Colonic mucosa (tissue), 4 donors: ENCODE measurements at places on chromosomes 1 and 21. TPM values are rescaled to one million over a fixed set of nuclear protein-coding genes. Genes with fewer than 3 reads are reported as not detected.
A peak's percentile ranks its signal among the peaks of the same experiment; 100 is the strongest.

GRCh38 chr1:77830946-77831345 lies 51.5 kb downstream of the MIGA1 start:
- no peak overlapping the region for H3K27ac ChIP-seq
- H3K4me3 ChIP-seq, result no peak overlapping the region
- H3K4me1 ChIP-seq, result peaks cover 9% of the 10 kb centered on the region
- H3K27me3 ChIP-seq, result no peaks in the 10 kb centered on the region

- H3K4me3 ChIP-seq, result peak overlapping the region; percentile 2
- DNase-seq, result no peak
- no peaks in the 10 kb centered on the region for H3K27me3 ChIP-seq
- H3K36me3 ChIP-seq, result no peaks in the 10 kb centered on the region
These were observed 20.5 kb downstream of the SZRD1 start for GRCh38 chr1:16387201-16388188.

DNA sequence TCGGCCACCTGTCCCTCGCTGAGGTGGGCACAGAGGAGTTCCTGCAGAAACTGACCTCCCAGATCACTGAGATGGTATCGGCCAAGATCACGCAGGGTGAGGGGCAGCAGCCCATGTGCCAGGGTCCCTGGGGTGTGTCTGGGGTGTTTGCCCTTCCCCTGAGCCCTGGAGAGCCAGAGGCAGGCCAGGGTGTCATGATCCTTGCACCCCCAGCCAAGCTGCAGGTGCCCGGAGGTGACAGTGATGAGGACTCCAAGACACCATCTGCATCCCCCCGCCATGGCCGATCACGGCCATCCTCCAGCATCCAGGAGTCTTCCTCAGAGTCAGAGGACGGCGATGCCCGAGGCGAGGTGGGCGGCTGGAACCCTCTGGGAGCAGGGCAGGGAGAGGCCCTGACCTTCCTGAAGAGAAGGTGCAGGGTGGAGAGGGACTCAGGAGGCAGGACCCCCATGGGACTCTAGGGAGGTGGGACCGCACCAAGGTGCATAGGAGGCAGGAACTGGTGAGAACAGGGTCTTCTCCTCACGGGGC lies 69.5 kb downstream of the TRIM11 start:
- DNase-seq, result no peak
- H3K27me3 ChIP-seq, result no peaks in the 10 kb centered on the region
- no peak overlapping the region for H3K4me3 ChIP-seq
- no peak overlapping the region for H3K27ac ChIP-seq
- no peaks in the 10 kb centered on the region for H3K36me3 ChIP-seq

OR6N1 gene
- total RNA-seq, result not detected

DNA sequence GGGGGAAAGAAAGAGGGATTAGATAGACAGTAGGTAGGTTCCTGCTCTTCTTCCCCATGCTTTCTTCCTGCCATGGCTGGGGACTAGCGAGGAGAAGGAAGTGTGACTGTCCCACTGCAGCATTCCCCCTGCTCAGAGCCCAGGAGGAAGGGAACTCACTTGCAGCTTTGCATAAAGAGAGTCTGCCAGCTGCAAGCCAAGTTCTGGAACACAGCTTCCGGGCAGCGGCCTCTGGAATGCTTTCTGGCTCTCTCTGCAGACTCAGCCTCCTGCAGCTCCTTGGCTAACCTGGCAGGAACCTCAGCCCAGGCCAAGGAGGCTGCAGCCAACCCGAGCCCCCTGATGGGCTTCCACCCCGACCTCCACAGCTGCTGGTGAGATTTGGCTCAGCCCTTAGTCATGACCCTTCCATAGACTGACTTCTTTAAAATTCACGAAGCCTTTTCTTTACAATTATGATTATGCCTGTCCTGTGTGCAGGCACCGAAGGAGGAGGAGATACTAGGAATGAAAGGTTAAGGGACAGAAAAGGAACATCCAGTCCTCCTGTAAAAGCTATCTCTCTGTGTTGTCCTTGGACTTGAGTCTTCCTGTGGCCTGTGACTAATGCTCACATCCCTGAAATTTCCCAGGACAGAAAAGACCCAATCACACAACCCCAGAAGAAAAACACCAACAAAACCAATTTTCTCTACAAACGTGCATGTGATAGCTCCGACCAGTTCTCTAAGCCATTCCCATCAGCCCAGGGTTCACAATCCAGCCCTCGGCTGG lies 108.2 kb upstream of the OLIG2 start:
- H3K27me3 ChIP-seq, result no peaks in the 10 kb centered on the region
- no peak overlapping the region for H3K4me3 ChIP-seq
- no peak overlapping the region for H3K27ac ChIP-seq
- no peaks in the 10 kb centered on the region for H3K36me3 ChIP-seq
- H3K4me1 ChIP-seq, result no peaks in the 10 kb centered on the region

DNA sequence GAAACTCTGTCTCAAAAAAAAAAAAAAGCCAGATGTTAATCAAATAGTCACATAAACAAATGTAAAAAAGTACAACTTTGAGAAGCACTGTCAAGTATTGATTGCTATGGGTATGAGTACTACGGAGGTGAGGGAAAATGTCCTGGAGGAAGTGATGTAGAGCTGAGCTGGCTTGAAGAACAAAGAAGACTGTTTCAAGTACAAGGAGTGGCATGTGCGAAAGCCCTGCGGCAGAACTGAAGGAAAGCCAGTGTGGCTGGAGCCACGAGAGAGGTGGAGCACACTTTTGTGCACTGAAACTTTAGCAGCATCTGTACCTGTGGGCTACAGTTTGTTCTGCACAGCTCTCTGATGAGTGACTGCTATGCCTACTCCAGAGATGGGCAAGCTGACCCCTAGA lies 5.4 kb upstream of the RPS6KA1 start:
- no peak for DNase-seq
- no peaks in the 10 kb centered on the region for H3K4me1 ChIP-seq
- H3K27me3 ChIP-seq, result no peaks in the 10 kb centered on the region

ITGB2 gene
- total RNA-seq, result 27.1 TPM

GRCh38 chr1:234675006-234675405 lies 65.0 kb upstream of the IRF2BP2 start:
- no peak for DNase-seq
- no peak overlapping the region for H3K4me3 ChIP-seq
- no peaks in the 10 kb centered on the region for H3K27me3 ChIP-seq
- H3K4me1 ChIP-seq, result no peaks in the 10 kb centered on the region
- H3K36me3 ChIP-seq, result no peaks in the 10 kb centered on the region

DNA sequence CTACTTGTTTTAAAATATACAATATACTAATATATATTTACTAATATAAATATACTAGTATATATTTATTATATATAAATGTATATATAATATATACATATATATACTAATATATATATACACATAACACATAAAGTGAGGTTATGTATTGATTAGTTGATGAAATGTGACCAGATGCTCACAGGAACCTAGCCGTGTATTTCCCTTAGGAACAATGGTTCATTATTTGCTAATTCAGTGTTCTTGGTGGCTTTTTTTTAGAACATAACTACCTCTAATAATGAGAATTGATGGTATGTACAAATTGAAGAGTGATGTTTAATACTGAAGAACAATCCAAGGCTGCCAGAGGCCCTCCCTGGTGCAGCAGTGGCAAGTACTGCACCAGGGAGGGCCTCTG lies 37.9 kb upstream of the ITPKB start:
- H3K27ac ChIP-seq, result no peak overlapping the region
- no peak for DNase-seq
- no peak overlapping the region for H3K4me3 ChIP-seq
- no peaks in the 10 kb centered on the region for H3K36me3 ChIP-seq
- peaks cover 6% of the 10 kb centered on the region for H3K4me1 ChIP-seq
- H3K27me3 ChIP-seq, result no peaks in the 10 kb centered on the region

DNA sequence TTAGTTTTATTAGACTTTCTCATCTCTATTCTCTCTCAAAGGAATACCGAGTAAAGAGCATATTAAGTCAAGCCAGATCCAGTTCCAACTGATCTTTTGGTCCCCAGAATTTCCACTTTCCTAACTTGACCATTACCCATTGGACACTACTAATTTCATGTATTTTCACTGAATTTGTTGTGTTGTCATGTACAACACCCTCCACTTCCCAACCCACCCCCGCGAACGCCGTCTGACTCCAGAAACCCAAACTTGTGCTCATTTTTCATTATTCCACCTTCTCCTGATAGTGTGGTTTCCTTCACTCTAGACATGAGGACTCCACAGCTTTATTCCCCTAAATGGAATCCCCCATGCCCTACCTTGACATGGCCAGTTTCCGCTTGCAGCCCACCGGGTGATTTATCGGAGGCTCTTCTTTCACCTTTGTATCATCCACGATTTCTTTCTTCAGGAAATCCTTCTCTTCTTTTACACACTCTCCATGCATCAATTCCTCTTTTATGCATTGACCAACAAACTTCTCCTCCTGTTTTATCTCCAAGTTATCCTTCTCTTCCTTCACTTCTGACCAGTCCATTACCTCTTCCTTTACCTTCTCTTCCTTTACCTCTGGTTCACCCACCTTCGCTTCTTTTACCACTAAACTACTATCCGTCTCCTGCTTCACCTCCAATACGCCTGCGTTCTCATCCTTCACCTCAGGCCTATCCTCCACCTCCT lies 805 bp downstream of the ZNHIT6 start:
- no peaks in the 10 kb centered on the region for H3K36me3 ChIP-seq
- no peak for DNase-seq
- peak overlapping the region; percentile 81 for H3K4me3 ChIP-seq
- no peaks in the 10 kb centered on the region for H3K27me3 ChIP-seq
- peak overlapping the region; percentile 91 for H3K27ac ChIP-seq

GRCh38 chr1:156076609-156077429 lies 5.4 kb downstream of the MEX3A start:
- no peak overlapping the region for H3K27ac ChIP-seq
- no peak for DNase-seq
- peak overlapping the region; percentile 27 for H3K4me3 ChIP-seq
- no peaks in the 10 kb centered on the region for H3K4me1 ChIP-seq
- H3K36me3 ChIP-seq, result no peaks in the 10 kb centered on the region
- H3K27me3 ChIP-seq, result no peaks in the 10 kb centered on the region

- no peak overlapping the region for H3K4me3 ChIP-seq
- H3K4me1 ChIP-seq, result peaks cover 3% of the 10 kb centered on the region
- peak overlapping the region; percentile 76 for H3K27ac ChIP-seq
- DNase-seq, result peak; percentile 94
- no peaks in the 10 kb centered on the region for H3K36me3 ChIP-seq
These were observed 2.5 kb downstream of the CGN start for GRCh38 chr1:151513626-151514121.

GRCh38 chr1:54305906-54306514 lies 100.2 kb downstream of the SSBP3 start:
- H3K36me3 ChIP-seq, result no peaks in the 10 kb centered on the region
- no peak overlapping the region for H3K4me3 ChIP-seq
- H3K4me1 ChIP-seq, result no peaks in the 10 kb centered on the region
- H3K27me3 ChIP-seq, result no peaks in the 10 kb centered on the region
- H3K27ac ChIP-seq, result no peak overlapping the region

GRCh38 chr1:182249201-182249676 lies 142.4 kb downstream of the GLUL start:
- H3K27ac ChIP-seq, result peak overlapping the region; percentile 73
- no peaks in the 10 kb centered on the region for H3K27me3 ChIP-seq
- H3K36me3 ChIP-seq, result no peaks in the 10 kb centered on the region
- H3K4me1 ChIP-seq, result no peaks in the 10 kb centered on the region
- H3K4me3 ChIP-seq, result no peak overlapping the region
- DNase-seq, result peak; percentile 92

GRCh38 chr1:115469703-115470476 lies 131.8 kb upstream of the NGF start:
- no peaks in the 10 kb centered on the region for H3K36me3 ChIP-seq
- H3K27me3 ChIP-seq, result no peaks in the 10 kb centered on the region
- H3K4me1 ChIP-seq, result no peaks in the 10 kb centered on the region
- DNase-seq, result peak; percentile 67
- no peak overlapping the region for H3K4me3 ChIP-seq

DNA sequence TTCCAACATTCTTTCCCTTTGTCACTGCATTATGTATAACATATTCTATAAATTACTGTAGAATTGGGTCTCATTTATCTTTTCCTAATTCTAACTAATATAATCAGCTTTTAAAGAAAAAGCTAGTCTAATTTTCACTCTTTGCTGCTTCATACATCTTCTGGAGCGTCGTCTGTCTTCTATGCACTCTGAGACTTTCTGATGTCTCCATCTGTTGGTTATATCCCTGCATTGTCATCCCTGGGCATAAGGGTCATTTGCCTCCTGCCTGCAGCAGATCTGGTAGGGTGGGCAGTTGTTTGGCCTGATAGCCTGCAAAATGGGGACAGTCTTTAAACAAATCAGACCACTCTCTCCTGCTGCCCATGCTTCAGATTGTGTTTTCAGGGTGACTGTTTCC lies 40.8 kb upstream of the DYNLT5 start:
- H3K36me3 ChIP-seq, result no peaks in the 10 kb centered on the region
- H3K4me1 ChIP-seq, result no peaks in the 10 kb centered on the region
- H3K27me3 ChIP-seq, result no peaks in the 10 kb centered on the region
- no peak for DNase-seq
- no peak overlapping the region for H3K27ac ChIP-seq

DNA sequence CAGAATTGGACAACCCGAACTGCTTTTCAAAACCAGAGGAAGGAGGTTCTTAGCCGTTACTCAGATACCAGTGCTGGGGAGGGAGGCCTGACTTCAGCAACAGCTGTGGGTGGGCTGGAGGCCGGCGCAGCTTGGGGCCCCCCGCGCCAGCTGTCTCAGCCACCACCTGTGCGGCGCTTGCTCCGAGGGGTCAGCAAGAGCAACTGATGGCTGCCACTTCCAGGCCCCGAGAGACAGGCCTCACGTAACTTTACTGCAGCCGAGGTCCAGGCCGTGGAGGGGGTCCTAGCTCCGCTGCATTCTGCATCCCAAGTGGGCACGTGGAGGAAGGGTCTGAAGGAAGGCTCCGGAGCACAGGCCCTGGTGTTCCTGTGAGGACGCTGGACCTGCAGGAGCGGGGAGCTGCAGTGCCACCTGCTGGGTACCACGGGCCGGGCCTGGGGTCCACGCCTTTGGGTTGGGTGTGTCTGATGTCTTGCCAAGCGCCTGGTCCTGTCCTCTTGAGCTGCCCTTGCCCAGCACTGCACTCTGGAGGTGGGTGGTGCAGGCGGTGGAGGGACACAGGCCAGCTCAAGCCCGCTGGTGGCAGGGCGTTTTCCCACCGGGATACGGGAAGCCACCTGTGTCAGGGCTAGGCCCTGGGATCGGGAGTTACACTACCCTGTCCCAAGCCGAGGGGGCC lies 9.8 kb downstream of the THAP3 start:
- peak; percentile 62 for DNase-seq
- H3K27me3 ChIP-seq, result no peaks in the 10 kb centered on the region
- H3K36me3 ChIP-seq, result no peaks in the 10 kb centered on the region
- no peaks in the 10 kb centered on the region for H3K4me1 ChIP-seq
- H3K4me3 ChIP-seq, result no peak overlapping the region
- H3K27ac ChIP-seq, result no peak overlapping the region

UQCRHL gene
- 3.2 TPM for total RNA-seq

DNA sequence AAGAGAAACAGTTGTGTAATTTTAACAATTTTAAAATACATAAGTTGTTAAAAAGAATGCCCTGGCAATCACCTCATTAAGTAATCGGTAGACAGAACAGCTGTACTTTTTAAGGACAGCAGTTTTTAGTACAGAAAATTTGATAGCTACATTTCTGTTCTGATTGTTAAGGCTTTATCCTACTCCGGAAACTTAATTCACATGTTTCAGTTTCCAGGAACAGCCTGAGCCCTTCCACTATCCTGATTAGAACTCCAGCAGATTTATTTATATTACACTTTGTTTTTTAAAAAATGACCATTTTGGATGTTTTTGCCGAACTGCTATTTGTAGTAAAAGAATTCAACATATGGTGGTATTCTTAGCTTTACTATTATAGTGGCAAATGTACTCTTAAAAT lies 8.7 kb downstream of the PRRC2C start:
- no peaks in the 10 kb centered on the region for H3K27me3 ChIP-seq
- DNase-seq, result no peak
- H3K36me3 ChIP-seq, result no peaks in the 10 kb centered on the region
- H3K4me1 ChIP-seq, result peaks cover 4% of the 10 kb centered on the region
- no peak overlapping the region for H3K27ac ChIP-seq
- H3K4me3 ChIP-seq, result no peak overlapping the region
